Upper lobe of right lung (tissue), 1 donor: ENCODE measurements at places on chromosomes 2 and 18. TPM values are rescaled to one million over a fixed set of nuclear protein-coding genes. Genes with fewer than 3 reads are reported as not detected.

GRCh38 chr2:4831751-4832150, 860.4 kb upstream of the SOX11 start:
- H3K4me1 ChIP-seq = no peaks in the 10 kb centered on the region
- H3K4me3 ChIP-seq = no peak overlapping the region
- DNase-seq = no peak
- H3K36me3 ChIP-seq = no peaks in the 10 kb centered on the region
- no peaks in the 10 kb centered on the region for H3K27me3 ChIP-seq

- H3K4me1 ChIP-seq = peaks cover 23% of the 10 kb centered on the region
- no peaks in the 10 kb centered on the region for H3K36me3 ChIP-seq
- H3K4me3 ChIP-seq = peak overlapping the region; percentile 99
- no peak for DNase-seq
- no peak overlapping the region for H3K27ac ChIP-seq
Observed at GRCh38 chr18:47174545-47175116, 1.5 kb downstream of the IER3IP1 start.

The CYP20A1 gene
- total RNA-seq = 35.0 TPM

DNA sequence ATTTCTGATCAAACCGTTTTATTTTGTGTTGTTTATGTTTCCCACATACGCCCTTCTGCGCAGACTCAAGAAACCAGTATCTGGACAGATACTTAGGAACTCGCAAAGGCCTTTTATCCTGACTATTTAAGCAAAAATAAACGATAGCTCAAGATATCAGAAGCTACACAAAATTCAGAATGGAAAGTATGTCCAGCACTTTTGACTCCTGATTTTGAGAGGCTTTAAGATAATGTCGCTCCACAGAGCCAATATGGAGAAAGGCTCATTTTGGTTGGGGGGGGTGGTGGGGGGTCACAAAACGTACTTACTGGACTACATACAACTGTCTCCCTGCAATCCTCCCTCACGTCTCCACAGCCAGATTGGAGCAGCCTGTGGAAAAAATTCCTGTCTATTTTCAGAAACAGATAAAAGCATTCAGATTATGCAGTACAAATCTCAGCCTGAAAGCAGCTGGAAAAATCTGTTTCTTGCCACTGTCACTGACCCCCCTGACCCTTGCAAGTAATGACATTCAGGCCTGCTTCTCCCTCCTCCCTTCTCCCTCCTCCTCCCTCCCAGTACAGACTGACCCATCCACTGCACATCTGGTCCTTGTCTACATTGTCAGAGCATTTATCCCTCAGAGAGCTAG, 34.9 kb upstream of the LCLAT1 start:
- no peak overlapping the region for H3K27ac ChIP-seq
- H3K4me3 ChIP-seq = no peak overlapping the region
- no peaks in the 10 kb centered on the region for H3K27me3 ChIP-seq
- no peak for DNase-seq
- H3K36me3 ChIP-seq = no peaks in the 10 kb centered on the region

- no peaks in the 10 kb centered on the region for H3K4me1 ChIP-seq
- no peaks in the 10 kb centered on the region for H3K27me3 ChIP-seq
- no peak for DNase-seq
- no peak overlapping the region for H3K27ac ChIP-seq
Observed at GRCh38 chr2:132761437-132761836, 91.4 kb upstream of the LYPD1 start.

The CMPK2 gene
- total RNA-seq = 23.2 TPM

The INPP5D gene
- 33.3 TPM for total RNA-seq

The HOXD9 gene
- 1.6 TPM for total RNA-seq

GRCh38 chr2:239267288-239267951, 133.4 kb downstream of the HDAC4 start:
- H3K27ac ChIP-seq = peak overlapping the region; percentile 86
- H3K4me3 ChIP-seq = peak overlapping the region; percentile 36
- no peaks in the 10 kb centered on the region for H3K27me3 ChIP-seq
- no peaks in the 10 kb centered on the region for H3K36me3 ChIP-seq
- peaks cover 54% of the 10 kb centered on the region for H3K4me1 ChIP-seq

The SULT1C2 gene
- total RNA-seq = 5.8 TPM

The TM4SF20 gene
- total RNA-seq = not detected

- H3K4me1 ChIP-seq = no peaks in the 10 kb centered on the region
- no peaks in the 10 kb centered on the region for H3K27me3 ChIP-seq
- H3K27ac ChIP-seq = no peak overlapping the region
- H3K4me3 ChIP-seq = no peak overlapping the region
- no peak for DNase-seq
- H3K36me3 ChIP-seq = no peaks in the 10 kb centered on the region
Observed at GRCh38 chr2:2812117-2812516, 481.0 kb upstream of the MYT1L start.

GRCh38 chr2:26169681-26170414, 3.0 kb upstream of the GAREM2 start:
- peak; percentile 33 for DNase-seq
- no peaks in the 10 kb centered on the region for H3K36me3 ChIP-seq
- no peak overlapping the region for H3K27ac ChIP-seq
- peaks cover 7% of the 10 kb centered on the region for H3K4me1 ChIP-seq
- peaks cover 27% of the 10 kb centered on the region for H3K27me3 ChIP-seq

DNA sequence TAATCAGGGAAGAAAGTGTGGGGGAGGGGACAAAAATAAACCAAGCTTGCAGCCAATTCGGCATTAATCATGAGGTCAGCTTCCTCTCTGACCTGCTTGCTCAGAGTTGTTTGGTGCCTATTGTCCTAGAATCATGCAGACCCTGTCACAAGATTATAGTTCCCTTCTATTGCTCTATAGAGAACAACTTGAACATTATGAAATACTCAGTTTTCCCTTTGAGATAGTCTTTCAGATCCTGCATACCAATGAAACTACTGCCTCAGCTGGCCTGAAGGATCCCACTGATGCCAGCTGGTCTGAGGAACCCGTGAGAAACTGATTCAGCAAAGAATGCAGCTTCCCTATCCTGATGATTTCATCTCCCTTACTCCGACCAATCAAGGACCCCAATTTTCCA, 955 bp upstream of the BBS5 start:
- DNase-seq = no peak
- peaks cover 5% of the 10 kb centered on the region for H3K36me3 ChIP-seq
- peaks cover 7% of the 10 kb centered on the region for H3K4me1 ChIP-seq
- no peak overlapping the region for H3K4me3 ChIP-seq
- H3K27me3 ChIP-seq = no peaks in the 10 kb centered on the region
- H3K27ac ChIP-seq = peak overlapping the region; percentile 60

The GBX2 gene
- total RNA-seq = not detected

DNA sequence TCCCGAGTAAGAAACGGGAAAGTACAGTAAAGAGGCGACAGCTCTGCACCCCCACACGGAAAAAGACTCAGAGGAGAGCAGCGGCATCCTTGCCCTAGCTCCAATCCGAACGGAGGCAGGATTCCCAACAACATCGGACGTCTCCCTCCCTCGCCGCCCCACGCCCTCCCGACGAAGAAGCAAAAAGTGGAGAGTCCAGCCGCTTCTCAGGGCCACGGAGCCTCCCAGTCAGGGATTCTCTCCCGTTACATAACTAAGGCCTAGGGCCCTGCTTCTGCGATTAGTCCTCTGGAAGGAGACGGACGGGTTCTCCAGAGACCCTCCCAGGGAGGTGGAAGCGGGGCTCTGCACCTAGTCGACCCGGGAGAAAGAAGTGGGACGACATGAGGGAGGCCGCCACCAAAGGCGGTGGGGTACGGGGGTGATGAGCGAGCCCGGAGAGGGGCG, 587 bp downstream of the SUMO1 start:
- no peaks in the 10 kb centered on the region for H3K27me3 ChIP-seq
- H3K36me3 ChIP-seq = no peaks in the 10 kb centered on the region
- H3K27ac ChIP-seq = peak overlapping the region; percentile 89
- H3K4me3 ChIP-seq = peak overlapping the region; percentile 97

DNA sequence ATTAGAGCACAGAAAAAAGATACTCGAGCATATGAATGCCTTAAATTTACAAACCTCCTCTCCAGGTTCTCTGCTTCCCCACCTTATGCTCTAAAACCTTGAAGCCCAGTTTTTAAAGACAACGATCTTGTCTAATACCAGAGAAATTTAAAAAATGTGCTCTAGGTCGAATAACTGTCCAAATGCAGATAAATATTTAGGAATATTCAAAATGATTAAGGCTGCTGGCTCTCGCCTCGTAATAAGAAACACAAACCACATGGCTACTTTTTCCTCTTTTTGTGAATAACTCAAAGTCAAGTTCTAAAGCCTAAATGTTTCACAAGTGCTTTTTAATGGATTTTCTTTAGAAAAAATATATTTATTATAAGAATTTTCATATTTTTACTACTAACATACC, 101.3 kb downstream of the SATB2 start:
- DNase-seq = no peak
- no peaks in the 10 kb centered on the region for H3K36me3 ChIP-seq
- H3K27me3 ChIP-seq = no peaks in the 10 kb centered on the region
- no peak overlapping the region for H3K4me3 ChIP-seq

The STARD6 gene
- not detected for total RNA-seq

DNA sequence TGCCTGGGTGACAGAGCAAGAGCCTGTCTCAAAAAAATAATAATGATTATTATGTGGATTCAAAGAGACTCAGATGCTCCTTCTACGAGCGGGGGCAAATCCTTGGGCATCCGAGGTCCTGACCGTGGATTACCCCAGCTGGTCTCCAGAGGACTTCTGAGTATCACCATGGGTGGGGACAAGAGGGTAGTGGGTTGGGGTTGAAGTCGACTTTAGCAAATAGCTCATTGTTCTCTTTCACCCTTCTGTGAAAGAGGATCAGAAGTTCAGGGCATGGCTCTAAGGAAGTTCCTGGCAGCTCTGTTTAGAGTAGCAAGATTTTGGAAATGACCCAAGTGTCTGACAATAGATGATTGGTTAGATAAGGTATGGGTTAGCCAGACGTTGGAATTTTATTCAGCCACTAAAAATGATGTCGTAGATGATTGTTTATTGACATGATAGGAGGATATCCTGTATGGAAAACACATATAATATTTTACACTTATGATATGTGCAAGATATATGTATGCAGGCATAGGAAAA, 59.0 kb upstream of the SPRED2 start:
- H3K27me3 ChIP-seq = no peaks in the 10 kb centered on the region
- no peak for DNase-seq
- H3K27ac ChIP-seq = no peak overlapping the region

- no peak for DNase-seq
- H3K27me3 ChIP-seq = no peaks in the 10 kb centered on the region
- H3K4me3 ChIP-seq = no peak overlapping the region
- no peak overlapping the region for H3K27ac ChIP-seq
- H3K36me3 ChIP-seq = no peaks in the 10 kb centered on the region
- H3K4me1 ChIP-seq = no peaks in the 10 kb centered on the region
Observed at GRCh38 chr2:196827356-196827755, 18.2 kb upstream of the C2orf66 start.

GRCh38 chr18:45935591-45936335, 31.4 kb downstream of the EPG5 start:
- no peaks in the 10 kb centered on the region for H3K27me3 ChIP-seq
- no peak for DNase-seq
- peaks cover 93% of the 10 kb centered on the region for H3K36me3 ChIP-seq
- no peak overlapping the region for H3K4me3 ChIP-seq

DNA sequence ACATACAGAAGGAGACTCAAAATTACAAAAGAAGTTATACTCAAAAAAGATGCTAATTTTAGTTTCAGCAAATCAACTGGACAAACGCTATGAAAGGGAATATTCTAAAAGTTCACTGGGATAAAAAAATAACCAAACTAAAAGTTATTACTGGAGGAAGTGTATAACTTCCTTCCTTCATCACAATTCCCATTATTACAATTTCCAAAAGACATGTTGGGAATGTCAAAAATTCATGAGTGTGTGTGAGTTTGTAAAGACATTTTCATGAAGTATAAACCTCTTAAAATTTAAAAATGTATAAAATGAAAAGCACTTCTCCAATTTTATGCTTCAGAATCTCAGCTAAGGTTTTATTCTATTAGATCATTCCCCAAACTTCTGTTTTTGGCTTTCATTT, 67.8 kb downstream of the MERTK start:
- H3K27me3 ChIP-seq = no peaks in the 10 kb centered on the region
- DNase-seq = no peak
- H3K27ac ChIP-seq = peak overlapping the region; percentile 11

- H3K36me3 ChIP-seq = no peaks in the 10 kb centered on the region
- DNase-seq = no peak
- H3K27ac ChIP-seq = no peak overlapping the region
- H3K4me1 ChIP-seq = no peaks in the 10 kb centered on the region
- H3K27me3 ChIP-seq = no peaks in the 10 kb centered on the region
Observed at GRCh38 chr18:13159579-13159978, 59.0 kb upstream of the LDLRAD4 start.

The BCL11A gene
- 10.3 TPM for total RNA-seq

GRCh38 chr2:234241656-234242458, 191.4 kb downstream of the SPP2 start:
- H3K27me3 ChIP-seq = no peaks in the 10 kb centered on the region
- H3K27ac ChIP-seq = no peak overlapping the region
- no peak overlapping the region for H3K4me3 ChIP-seq

The ANKRD53 gene
- 0.38 TPM for total RNA-seq

DNA sequence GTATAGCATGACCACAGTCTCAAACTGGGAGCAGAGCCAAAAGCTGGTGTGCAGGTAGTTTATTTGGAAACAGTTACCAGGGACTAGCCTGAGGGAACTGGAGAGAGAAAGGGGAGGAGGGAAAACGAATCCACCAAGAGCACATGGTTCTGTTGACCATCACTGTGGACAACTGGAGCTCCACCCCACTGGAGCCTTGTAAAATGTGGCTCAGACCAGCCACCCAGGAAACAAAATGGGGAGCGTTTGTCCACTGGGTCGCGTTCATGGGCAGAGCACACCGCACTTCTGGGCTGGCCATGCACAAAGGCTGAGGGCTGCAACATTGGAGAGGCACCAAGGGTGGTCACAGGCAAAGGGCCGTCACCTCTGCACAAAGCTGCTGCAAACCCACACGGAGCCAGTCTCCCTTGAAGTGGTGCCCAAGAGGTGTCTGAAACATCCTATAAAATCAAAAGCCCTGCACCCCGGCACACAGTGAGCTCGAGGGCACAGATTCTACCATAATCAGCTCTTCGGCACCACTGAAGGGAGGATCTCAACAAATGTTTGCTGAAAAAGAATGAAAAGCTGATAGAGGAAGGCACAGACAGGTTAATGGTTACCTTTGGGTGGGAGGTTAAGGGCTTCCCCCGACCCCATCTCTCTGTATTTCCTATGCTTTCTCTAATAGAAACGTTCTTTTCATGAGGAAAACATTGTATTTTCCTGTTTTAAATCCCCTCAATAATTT, 192.9 kb downstream of the INHBB start:
- DNase-seq = no peak
- peaks cover 15% of the 10 kb centered on the region for H3K4me1 ChIP-seq
- H3K36me3 ChIP-seq = no peaks in the 10 kb centered on the region
- H3K27ac ChIP-seq = no peak overlapping the region
- no peak overlapping the region for H3K4me3 ChIP-seq
- no peaks in the 10 kb centered on the region for H3K27me3 ChIP-seq

The TACR1 gene
- total RNA-seq = 1.4 TPM
